ENCODE measurements at places on chromosomes 16 and 17. TPM values are rescaled to one million over a fixed set of nuclear protein-coding genes. Genes with fewer than 3 reads are reported as not detected.

GRCh38 chr17:72618001-72618509 lies 474.4 kb downstream of the SLC39A11 start:
- H3K27ac ChIP-seq: peak overlapping the region; percentile 83
- peak; percentile 72 for DNase-seq
- no peaks in the 10 kb centered on the region for H3K36me3 ChIP-seq
- peak overlapping the region; percentile 63 for H3K4me3 ChIP-seq

DNA sequence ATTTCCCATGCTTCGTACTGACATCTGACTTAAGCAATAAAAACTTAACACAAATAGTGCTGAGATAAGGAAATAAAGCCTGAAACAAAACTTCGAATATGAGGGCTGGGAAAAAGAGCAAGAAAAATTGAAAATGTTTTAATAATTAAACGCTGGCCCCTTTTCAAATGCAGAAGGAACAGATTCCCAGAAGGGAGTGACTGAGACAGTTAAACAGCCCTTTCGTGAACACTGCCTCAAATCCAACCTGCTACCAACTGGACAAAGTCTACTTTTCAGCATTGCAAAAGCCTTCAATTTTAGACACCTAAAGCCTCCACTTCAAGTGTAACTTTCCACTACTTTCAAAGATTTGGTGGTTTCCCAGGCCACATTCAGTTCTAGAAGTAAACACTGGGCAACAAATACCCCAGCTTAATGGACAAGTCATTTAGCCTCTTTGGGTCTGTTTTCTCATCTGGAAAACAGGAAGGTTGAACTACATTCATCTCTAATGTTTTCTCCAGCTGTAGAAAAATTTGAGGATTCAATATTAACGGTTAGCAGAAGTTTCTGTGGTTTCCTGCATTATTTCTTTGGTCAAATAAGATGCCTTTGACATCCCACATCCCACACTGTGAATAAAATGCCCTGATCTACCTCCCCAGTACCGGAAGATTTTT lies 11.8 kb downstream of the RFFL start:
- peak overlapping the region; percentile 53 for H3K4me3 ChIP-seq
- H3K27ac ChIP-seq: peak overlapping the region; percentile 88
- DNase-seq: no peak
- peaks cover 37% of the 10 kb centered on the region for H3K36me3 ChIP-seq

- no peaks in the 10 kb centered on the region for H3K27me3 ChIP-seq
- no peaks in the 10 kb centered on the region for H3K4me1 ChIP-seq
- H3K4me3 ChIP-seq: no peak overlapping the region
- no peak overlapping the region for H3K27ac ChIP-seq
- no peaks in the 10 kb centered on the region for H3K36me3 ChIP-seq
- DNase-seq: no peak
Measured at GRCh38 chr17:69801368-69801767, 273.7 kb upstream of the KCNJ16 start.

- peak; percentile 24 for DNase-seq
- H3K27me3 ChIP-seq: peaks cover 43% of the 10 kb centered on the region
- H3K4me1 ChIP-seq: peaks cover 24% of the 10 kb centered on the region
- peak overlapping the region; percentile 49 for H3K4me3 ChIP-seq
- H3K36me3 ChIP-seq: no peaks in the 10 kb centered on the region
Measured at GRCh38 chr17:8326511-8327302, 12.9 kb upstream of the ODF4 start.

AURKB gene
- total RNA-seq: 160 TPM

GRCh38 chr16:64990101-64990500 lies 131.8 kb downstream of the CDH11 start:
- H3K4me3 ChIP-seq: no peak overlapping the region
- DNase-seq: no peak
- no peaks in the 10 kb centered on the region for H3K4me1 ChIP-seq
- no peak overlapping the region for H3K27ac ChIP-seq
- H3K27me3 ChIP-seq: no peaks in the 10 kb centered on the region

DNA sequence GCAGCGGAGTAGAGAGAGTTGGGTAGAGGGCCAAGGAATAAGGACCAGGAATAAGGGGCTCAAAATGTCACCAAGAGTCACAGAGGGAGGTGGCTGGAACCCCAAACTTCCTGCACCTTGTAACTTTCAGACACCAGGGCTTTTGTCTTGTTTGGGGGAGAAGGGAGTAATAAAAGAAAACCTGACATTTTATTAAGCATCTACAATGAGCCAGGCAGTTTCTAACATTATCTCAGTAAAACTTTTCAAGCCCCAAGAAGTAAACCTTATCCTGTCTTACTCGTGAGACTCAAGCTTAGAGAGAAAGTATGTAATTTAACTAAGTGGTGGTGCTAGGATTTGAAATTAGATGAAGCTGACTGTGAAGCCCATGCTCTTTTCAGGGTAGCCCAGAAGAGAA lies 848 bp upstream of the MTMR4 start:
- DNase-seq: no peak
- peaks cover 28% of the 10 kb centered on the region for H3K36me3 ChIP-seq
- H3K4me3 ChIP-seq: peak overlapping the region; percentile 85
- peak overlapping the region; percentile 97 for H3K27ac ChIP-seq
- no peaks in the 10 kb centered on the region for H3K27me3 ChIP-seq

KRTAP9-9 gene
- not detected for total RNA-seq

- no peak overlapping the region for H3K27ac ChIP-seq
- no peaks in the 10 kb centered on the region for H3K36me3 ChIP-seq
- no peaks in the 10 kb centered on the region for H3K27me3 ChIP-seq
- DNase-seq: no peak
- H3K4me1 ChIP-seq: no peaks in the 10 kb centered on the region
Measured at GRCh38 chr17:67025216-67025792, 19.1 kb upstream of the CACNG1 start.

DNA sequence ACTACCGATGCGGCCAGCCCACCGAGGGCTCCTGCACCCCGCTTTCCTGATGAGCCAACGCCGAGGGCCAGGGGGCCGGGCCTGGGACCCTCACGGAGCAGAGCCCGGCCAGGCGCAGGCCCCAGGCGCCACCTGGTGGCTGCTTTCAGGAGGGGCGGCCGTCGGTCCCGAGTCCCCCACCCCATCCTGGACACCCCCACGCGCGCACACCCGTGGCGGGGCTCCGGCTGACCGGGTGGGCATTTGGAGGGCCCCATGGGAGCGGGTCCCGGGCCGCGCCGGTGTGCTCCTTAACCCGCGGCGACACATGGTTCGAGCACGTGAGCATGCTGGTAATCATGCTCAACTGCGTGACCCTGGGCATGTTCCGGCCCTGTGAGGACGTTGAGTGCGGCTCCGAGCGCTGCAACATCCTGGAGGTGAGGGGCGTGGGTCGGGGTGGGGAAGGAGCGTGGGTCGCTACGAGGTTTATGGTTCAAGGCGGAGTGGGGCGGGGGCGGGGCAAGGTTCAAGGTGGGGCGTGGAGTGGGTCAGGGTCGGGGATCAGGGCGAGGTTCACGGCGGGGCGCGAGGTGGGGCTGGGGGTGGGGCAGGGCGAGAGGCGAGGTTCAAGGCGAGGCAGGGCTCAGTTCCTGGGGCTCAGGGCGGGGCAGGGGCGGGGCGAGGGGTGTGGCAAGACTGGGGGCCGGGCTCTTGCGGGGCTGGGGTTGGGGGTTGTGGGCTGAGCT lies 30.2 kb downstream of the TPSG1 start:
- no peak for DNase-seq
- no peaks in the 10 kb centered on the region for H3K36me3 ChIP-seq
- H3K4me1 ChIP-seq: no peaks in the 10 kb centered on the region

DNA sequence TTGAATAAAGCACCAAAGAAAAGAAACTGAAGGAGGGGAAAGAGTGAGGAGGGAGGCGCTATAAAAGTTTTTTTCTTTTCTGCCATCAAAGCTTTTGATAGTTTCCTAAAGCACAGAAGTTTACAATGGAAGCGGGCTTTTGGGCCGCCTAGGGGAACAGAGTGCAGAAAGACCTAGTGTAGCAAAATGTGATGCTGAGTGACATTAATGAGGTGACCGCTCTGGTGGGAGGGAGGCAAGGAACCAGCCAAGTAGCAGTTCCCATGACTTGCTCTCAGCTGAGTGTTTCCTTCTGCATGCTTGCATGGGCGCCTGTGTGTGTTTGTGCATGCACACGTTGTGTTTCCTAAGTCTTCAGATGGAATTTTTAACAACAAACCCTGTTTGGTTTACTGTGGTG lies 15.5 kb downstream of the MSI2 start:
- no peak overlapping the region for H3K27ac ChIP-seq
- no peaks in the 10 kb centered on the region for H3K27me3 ChIP-seq
- H3K4me3 ChIP-seq: no peak overlapping the region

TNFRSF17 gene
- not detected for total RNA-seq

CBX2 gene
- 2.0 TPM for total RNA-seq

KRTAP1-5 gene
- not detected for total RNA-seq

GRCh38 chr16:58054289-58054688 lies 28.7 kb downstream of the MMP15 start:
- no peak for DNase-seq
- peaks cover 11% of the 10 kb centered on the region for H3K4me1 ChIP-seq
- H3K27ac ChIP-seq: peak overlapping the region; percentile 47
- no peak overlapping the region for H3K4me3 ChIP-seq
- no peaks in the 10 kb centered on the region for H3K36me3 ChIP-seq
- peaks cover 2% of the 10 kb centered on the region for H3K27me3 ChIP-seq

DNA sequence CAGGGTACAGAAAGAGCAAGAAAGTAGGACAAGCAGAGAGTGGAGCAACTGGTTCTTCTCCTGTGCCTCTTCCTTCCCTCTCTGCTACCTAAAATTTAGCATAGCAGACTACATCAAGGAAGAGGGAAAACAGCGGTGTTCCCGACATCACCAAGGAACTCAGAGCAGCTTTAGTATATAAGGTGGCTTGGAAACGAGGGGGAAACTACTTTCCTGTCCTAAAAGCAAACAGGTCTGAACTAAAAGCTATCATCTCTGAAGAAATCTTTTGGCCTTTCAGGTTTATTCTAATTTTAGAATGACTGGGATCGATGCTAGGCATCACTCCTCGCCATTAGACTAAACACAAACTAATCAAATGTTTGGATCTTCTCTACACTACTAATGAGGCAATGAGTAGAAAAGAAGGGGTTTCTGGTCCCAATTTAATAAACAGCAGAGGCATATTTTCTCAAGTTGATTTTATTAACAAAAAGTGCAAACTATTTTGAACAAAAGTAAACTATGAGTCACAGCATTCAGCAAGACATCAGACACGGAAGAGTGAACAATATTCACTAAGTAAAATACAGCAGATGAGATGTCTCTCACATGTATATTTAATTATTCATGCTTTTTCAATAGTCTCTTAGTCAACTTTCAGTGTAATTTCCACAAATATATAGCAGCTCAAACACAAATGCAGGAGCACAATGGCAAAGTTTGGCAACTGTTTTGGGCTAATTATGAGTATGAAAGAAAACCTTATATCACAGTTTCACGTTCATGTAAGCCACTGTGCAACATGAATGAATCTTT lies 108.7 kb downstream of the TRIM37 start:
- no peaks in the 10 kb centered on the region for H3K27me3 ChIP-seq
- no peak overlapping the region for H3K4me3 ChIP-seq
- H3K36me3 ChIP-seq: peaks cover 39% of the 10 kb centered on the region
- H3K27ac ChIP-seq: no peak overlapping the region

- H3K27ac ChIP-seq: no peak overlapping the region
- DNase-seq: no peak
Measured at GRCh38 chr16:87757841-87758426, 7.9 kb downstream of the KLHDC4 start.

- no peak overlapping the region for H3K4me3 ChIP-seq
- H3K4me1 ChIP-seq: peaks cover 2% of the 10 kb centered on the region
- peaks cover 35% of the 10 kb centered on the region for H3K27me3 ChIP-seq
- H3K27ac ChIP-seq: no peak overlapping the region
Measured at GRCh38 chr17:56604691-56605290, 11.3 kb downstream of the NOG start.

GRCh38 chr17:3512505-3513171 lies 36.8 kb downstream of the ASPA start:
- H3K27me3 ChIP-seq: no peaks in the 10 kb centered on the region
- DNase-seq: no peak
- no peaks in the 10 kb centered on the region for H3K4me1 ChIP-seq
- H3K36me3 ChIP-seq: no peaks in the 10 kb centered on the region
- H3K27ac ChIP-seq: no peak overlapping the region

KRT20 gene
- not detected for total RNA-seq

CES3 gene
- 6.1 TPM for total RNA-seq

GRCh38 chr16:69283851-69284250 lies 27.3 kb upstream of the VPS4A start:
- peaks cover 2% of the 10 kb centered on the region for H3K36me3 ChIP-seq
- DNase-seq: no peak
- no peak overlapping the region for H3K4me3 ChIP-seq
- peaks cover 2% of the 10 kb centered on the region for H3K4me1 ChIP-seq
- H3K27ac ChIP-seq: no peak overlapping the region

DNA sequence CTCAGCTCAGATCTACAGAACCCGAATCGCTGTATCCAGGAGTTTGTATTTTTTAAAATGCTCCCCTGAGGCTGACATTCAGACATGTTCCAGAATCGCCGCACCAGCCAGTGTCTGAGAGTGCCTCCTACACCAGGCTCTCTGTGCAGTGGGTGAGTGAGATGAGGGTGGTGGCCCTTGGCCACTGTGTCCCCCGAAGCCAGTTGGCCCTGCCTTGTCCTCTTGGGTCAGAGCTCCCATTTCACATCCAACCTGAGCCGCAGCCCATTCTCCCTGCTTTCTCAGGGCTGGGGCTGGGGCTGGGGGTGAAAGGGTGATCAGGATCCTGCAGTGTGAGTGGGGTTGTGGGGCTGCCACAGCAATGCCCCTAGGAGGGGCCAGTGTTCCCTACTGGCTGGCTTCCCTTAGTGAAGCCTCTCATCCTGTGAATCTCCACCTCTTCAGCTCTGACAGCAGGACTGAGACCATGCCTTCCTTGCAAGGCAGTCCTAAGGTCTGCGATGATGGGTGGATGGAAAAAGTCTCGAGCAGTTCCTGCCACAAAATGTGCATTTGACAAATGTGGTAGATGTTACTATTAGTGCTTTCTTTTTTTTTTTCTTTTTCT lies 12.9 kb upstream of the MYCBPAP start:
- H3K36me3 ChIP-seq: no peaks in the 10 kb centered on the region
- peaks cover 3% of the 10 kb centered on the region for H3K27me3 ChIP-seq
- DNase-seq: no peak
- H3K4me3 ChIP-seq: no peak overlapping the region
- H3K4me1 ChIP-seq: no peaks in the 10 kb centered on the region

- no peaks in the 10 kb centered on the region for H3K27me3 ChIP-seq
- no peak overlapping the region for H3K27ac ChIP-seq
- no peak for DNase-seq
- H3K4me1 ChIP-seq: no peaks in the 10 kb centered on the region
- H3K4me3 ChIP-seq: no peak overlapping the region
- H3K36me3 ChIP-seq: no peaks in the 10 kb centered on the region
Measured at GRCh38 chr16:73735954-73736353, 560.7 kb upstream of the PSMD7 start.

DNA sequence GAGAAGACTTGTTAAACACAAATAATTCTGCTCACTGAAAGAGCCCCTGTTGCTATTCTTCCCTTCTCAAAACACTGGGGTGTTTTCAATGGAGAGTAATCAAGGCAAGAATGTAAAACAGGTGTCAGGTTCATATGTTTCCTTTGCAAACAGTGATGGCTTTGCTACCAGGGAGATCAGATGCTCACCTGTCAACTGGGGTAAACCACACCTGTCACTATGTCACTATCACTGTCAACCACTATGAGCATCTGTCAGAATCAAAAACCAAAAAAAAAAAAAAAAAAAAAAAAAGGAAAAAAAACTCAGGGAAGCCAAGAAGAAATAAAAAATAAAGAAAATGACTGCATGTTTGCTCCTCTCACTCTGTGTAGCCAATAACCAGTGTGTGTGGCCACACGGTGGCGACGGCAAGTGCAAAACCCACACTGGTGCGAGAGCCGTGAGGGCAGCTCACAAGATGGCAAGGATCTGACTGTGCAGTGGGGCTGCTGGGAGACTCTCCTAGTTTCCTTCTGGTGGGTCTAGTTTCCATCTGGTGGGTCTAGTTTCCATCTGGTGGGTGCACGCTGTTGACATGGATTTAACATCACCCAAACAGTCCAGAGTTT lies 22.7 kb downstream of the USP22 start:
- peak; percentile 61 for DNase-seq
- H3K4me3 ChIP-seq: no peak overlapping the region
- peaks cover 25% of the 10 kb centered on the region for H3K4me1 ChIP-seq
- no peaks in the 10 kb centered on the region for H3K27me3 ChIP-seq

TMIGD1 gene
- not detected for total RNA-seq
